CD4-positive, alpha-beta T cell treated with Interleukin-15 for 1 hour (primary cell): ENCODE measurements at places on chromosomes 16 and 17.
A peak's percentile ranks its signal among the peaks of the same experiment; 100 is the strongest.

DNA sequence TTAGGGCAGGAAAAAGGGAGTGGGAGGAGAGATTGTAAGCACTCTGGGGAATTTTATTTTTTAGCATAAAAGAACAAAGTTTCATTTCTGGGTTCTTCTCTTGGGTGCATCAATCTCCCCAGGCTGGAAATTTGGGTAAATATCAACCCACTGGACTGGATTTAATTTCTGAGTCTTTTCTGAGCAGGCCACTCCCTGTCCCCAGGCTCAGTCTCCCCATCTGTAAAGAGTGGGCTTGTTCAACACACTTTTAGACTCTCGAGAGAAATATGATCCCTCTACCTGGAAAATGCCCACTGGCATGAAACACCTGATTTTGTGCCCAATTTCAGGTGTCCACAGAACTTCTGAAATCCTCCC, 617 bp upstream of the VTN start:
- DNase-seq, result no peak

DNA sequence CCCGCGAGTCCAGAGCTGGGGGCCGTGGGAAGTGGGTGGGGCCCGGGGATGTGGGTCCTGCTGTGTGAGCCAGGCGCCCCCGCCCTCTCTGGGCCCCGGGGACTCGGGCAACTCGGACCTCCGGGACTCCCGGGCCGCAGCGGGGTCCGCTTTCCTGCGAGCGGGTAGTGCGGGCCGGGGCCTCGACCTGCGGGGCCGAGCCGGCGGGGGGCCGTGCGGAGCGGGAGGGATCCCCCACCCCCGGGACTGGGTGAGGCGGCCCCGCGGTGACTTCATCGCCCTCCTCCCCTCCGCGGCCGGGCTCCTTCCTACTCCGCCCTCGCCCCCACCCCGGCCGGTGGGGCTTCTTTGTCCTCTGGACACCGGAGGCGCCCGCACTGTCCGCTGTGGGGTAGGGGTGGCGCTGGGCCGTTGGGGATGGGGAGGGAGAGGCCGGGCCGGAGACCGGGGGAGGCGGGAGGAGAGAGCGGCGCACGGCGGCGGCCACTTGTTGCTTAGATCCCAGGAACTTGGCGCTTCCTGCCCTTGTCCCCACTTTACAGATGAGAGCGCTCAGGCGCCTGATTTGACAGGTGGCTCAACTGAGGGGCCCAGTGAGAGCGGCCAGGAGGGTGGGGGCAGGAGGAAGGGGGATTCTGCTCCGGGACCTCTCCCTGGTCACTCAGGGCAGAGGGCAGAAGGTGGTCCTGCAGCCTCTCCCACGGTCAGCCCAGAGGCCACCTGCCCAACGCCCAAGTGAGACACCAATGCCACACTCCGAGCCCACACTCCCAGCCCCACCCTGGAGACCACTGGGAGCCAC, 874 bp downstream of the CMTM3 start:
- peak; percentile 22 for DNase-seq

GRCh38 chr17:81922566-81923301, 4.8 kb upstream of the SIRT7 start:
- no peak for DNase-seq

DNA sequence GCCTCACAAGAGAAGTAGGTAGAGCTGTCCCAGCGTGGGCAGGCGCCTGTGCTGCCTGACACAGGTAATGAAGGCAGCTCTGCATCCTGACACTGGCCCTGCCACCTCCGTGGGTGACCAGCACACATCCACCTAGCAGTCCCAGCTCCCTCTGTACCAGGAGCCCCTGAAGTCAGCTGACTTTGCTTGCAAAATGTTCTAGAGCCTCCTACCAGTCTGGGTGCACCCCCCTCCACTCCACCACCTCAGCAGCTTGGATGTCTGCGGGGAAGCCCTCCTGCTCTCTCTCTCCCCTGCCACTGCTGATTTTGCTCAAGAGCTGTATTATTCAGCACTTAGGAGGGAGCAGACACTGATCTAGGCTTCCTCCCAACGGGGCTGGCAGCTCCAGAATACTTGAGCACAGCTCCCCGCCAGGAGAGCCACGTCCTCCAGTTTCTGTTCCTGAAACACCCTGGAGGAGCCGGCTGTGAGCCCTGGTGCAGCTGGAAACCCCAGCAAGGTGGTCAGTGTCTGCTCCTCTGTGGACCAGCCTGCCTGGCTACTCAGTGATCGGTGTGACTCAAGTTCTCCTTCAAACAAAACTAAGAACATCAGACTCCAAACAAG, 1.0 kb downstream of the RNF166 start:
- peak; percentile 47 for DNase-seq

- DNase-seq, result no peak
Observed at GRCh38 chr16:84368308-84368996, at the start of gene ATP2C2. Gene ATP2C2, plus strand, starts transcription at chr16:84368538. Its CDS starts 78 bp downstream, at chr16:84368616.

- no peak for DNase-seq
Observed at GRCh38 chr17:81660441-81660840, 4.1 kb upstream of the PDE6G start.

- no peak for DNase-seq
Observed at GRCh38 chr17:37197336-37197735, 178.4 kb upstream of the C17orf78 start.

- no peak for DNase-seq
Observed at GRCh38 chr16:3458278-3458851, 14.9 kb downstream of the NAA60 start.

DNA sequence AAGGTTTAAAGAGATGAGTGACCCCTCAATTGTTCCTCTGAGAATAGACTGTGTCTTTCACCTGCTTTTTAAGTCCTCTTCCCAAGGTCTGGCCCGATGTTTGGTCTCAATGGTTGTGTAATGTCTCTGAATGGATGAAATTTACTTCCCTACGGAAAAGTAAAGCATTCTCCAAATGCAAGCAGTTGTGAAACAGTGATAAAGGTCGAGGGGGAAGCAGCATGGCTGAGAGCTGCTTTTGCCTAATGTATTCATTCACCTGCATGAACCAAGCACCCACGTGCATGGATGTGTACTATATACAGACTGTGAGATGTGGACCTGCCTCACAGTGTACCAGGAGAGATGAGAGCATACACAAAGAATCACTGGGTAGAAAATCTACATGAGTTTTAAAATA, 11.4 kb downstream of the MRPS23 start:
- no peak for DNase-seq

DNA sequence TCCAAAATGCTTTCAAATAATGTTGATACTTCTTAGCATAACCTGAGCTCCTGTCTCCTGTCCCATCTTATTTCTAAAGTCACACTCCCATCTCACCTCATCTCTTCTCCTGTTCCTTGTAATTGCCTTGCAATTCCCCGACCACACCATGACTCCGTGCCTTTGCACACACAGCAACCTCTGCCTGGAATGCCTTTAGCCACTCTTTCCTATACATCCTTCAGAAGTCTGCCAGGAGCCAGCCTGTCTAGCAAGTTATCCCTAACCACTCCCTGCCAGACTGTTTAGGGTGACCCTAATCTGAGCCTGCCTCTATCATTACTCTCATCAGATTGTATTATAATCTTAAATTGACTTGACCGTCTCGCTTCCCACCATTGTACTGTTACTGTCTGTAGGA, 168.0 kb upstream of the NOG start:
- DNase-seq, result no peak

DNA sequence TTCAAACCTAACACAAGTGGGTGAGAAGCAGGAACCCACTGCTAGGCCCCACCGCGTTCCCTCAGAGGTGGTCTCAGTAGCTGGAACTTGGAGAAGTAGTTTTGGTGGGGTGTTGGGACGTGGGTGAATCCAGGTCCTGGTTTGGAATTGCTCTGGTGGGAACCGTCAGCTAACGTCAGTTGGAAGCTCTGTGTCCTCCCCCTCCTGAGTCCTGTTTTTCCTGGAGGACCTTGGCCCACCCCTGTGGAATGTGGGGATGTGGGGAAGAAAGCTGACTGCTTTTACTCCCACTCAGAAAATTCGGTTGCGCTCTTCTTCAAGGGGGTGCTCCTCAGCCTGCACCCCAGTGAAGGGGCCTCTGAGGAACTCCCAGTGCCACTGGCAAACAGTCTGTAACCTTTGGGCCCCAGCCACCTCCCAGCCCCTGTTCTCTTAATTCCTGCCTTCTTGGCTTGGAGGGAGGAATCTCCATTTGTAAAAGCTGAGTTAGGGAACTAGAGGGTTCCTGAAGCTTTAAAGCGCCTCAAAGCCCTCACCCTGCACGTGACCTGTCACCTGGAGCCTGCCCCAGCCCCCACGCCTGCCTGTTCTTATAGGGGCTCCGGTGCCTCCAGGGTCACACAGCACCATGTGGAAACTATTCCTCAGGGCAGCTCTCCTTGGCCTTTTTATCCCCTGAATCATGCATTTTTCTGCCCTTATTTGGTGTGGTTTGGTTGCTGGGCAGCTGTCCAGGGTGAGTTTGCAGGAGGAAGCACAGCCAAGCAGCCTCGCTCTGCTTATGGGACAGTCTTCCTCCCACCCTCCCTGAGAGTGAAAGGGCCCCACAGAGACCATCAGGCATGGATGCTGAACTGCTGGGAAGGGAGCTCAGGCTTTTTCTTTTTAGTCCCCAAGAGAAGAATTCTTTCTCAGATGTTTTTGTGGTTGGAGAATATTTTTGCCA, 16.2 kb upstream of the NAGLU start:
- DNase-seq, result no peak

GRCh38 chr17:40358323-40359038, 6.1 kb downstream of the GJD3 start:
- DNase-seq, result peak; percentile 85

DNA sequence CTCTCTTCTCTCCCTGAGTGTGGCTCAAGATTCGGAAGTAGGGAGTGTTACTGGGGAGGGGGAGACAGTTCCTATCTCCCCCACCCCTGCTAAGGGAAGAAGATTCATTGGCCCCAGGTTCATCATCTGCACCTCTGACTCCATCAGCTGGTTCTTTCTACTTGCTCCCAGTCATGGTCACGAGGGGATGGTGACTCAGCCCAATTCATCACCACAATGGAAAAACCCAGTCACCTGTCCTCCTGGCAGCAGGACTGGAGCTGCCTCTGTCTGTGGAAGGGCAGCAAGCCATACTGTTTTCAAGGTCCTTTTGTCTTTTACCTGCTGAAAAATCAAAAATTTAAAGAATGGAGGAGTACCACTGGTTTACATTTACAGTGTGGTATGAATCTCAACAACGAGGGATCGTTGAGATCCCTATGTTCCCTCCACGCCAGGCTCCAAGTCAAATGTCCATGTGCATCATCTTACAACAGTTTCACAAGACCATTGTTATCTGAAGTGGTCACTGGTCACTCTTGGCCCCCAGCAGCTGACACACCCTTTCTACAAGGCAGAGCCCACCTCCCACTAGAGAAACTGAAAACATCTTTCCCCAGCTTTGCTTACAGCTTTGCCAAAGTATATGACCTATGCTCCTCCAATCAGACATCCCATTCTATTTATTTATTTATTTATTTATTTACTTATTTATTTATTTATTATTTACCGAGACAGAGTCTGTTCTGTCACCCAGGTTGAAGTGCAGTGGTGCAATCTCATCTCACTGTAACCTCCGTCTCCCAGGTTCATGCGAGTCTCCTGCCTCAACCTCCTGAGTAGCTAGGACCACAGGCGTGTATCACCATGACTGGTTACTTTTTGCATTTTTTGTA, 40.4 kb upstream of the NDRG4 start:
- DNase-seq, result no peak

GRCh38 chr17:49585422-49586027, 9.9 kb downstream of the NXPH3 start:
- no peak for DNase-seq

DNA sequence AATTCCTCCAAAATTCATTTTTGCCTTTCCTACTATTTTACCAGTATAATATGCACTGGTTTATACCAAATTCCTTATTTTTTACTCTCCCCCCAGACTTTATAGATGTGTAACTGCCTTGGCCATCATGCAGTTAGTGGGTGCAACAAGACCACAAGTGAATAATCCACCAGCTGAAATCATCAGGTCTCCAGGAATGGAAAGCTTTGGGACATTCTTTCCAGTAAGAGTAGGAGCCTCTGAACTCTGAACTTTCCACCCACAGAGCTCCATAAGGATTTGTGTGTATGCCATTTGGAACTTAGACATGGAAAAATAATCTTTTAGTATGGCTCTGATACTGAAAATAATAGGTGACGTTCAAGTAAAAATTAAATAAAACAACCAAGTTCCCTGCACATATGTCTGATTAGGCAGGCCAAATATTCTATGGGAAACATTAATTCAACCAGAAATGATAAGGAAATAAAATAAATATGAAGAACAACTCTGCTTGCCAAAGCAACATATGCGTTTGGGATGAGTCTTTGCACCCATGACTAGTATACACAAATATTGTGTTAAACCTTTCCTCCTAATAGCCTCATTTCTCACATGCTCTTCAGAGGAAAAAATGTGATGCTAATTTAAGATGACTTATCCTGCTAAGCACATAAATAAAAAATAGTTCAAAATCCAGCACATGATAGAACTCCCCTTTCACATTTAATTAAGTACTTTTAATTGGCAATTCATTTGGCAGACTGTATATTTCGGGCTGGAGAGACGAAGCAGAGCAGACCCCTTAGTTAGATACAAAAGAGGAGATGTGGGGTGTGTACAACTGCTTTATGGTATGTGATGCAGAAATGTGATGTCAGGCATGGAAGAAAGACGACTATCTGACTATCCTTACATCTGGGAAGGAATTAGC, 11.6 kb upstream of the LYRM9 start:
- DNase-seq, result no peak

DNA sequence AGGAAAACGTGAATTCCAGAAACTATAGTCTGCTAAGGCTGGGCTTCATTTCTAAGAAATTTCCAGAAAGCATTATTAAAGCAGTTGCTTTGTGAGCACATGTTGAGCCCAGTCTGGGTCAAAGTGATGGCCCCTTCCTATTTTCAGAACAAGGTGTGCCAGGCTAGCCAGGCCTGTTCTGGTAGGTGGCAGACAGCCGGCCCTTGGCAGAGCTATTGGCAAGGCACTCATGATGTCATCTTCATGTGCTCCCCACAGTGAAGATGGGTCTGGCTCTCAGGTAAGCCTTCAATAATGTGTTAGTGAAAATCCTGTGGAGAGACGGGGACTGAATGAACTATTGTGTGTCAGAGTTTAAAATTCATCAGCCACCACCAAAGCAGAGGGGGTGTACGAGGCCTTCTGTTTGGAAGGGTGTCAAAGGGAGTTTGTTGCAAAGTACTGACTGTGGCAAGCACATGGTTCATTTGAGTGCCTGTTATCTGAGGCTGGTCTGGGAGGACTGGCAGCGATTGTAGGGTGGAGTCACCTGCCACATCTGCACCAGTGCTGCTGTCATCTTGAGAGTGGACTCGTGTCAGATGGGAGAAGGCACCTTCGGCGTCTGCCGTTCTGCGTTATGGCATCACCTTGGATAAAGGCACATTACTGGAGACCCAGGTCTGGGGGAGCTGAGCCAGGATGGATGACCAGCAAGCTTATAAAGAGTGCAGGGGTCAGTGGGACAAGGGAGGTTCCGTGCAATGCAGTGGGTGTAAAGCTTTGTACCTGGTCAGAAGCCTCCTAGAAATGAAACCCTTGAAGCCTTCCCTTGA, 43.4 kb downstream of the KSR1 start:
- DNase-seq, result no peak
